ENCODE measurements at places on chromosomes 13 and 19. TPM values are rescaled to one million over a fixed set of nuclear protein-coding genes. Genes with fewer than 3 reads are reported as not detected.

Gene GPC6
- 8.4 TPM for total RNA-seq

GRCh38 chr13:85497652-85498051, 301.6 kb downstream of the SLITRK6 start:
- no peaks in the 10 kb centered on the region for H3K4me1 ChIP-seq
- DNase-seq = no peak
- H3K36me3 ChIP-seq = no peaks in the 10 kb centered on the region
- no peaks in the 10 kb centered on the region for H3K27me3 ChIP-seq
- no peak overlapping the region for H3K27ac ChIP-seq

DNA sequence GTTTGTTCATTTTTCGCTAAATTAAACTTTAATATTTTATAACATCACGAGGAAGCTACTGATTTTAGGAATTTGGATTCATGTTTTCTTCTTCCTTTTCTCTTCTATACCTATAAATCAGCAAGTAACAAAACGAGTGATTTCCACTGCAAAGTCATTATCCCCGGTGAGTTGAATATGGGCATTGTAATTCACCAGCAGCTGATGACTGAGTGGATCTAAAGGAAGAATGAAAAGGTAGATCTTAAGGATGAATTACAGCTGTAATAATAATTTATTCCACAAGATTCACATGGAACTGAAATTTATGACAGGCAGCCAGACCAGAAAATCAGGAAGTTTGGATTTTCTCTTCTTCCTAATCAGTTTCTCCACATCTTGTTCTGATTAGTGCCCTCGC, 111.4 kb downstream of the GPC6 start:
- no peak for DNase-seq
- no peak overlapping the region for H3K4me3 ChIP-seq
- no peaks in the 10 kb centered on the region for H3K27me3 ChIP-seq
- peaks cover 11% of the 10 kb centered on the region for H3K4me1 ChIP-seq
- H3K27ac ChIP-seq = no peak overlapping the region

DNA sequence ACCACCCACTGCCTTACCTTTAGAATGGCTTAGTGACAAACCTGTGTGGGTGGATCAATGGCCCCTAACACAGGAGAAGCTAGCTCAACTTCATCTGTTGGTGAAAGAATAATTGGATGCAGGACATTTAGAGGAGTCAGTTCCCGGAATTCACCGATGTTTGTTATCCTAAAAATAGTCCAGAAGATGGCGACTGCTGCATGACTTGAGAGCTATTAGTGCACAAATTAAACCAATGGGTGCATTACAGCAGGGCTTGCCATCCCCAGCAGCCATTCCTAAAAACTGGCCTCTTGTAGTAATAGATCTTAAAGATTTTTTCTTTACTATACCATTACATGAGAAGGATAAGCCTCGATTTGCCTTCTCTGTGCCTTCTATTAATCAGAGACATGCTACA, 46.8 kb upstream of the ZNF726 start:
- H3K4me1 ChIP-seq = no peaks in the 10 kb centered on the region
- no peak overlapping the region for H3K4me3 ChIP-seq
- peaks cover 26% of the 10 kb centered on the region for H3K36me3 ChIP-seq
- DNase-seq = no peak
- no peak overlapping the region for H3K27ac ChIP-seq

Gene GJB2
- 17.0 TPM for total RNA-seq

Gene NANOS3
- total RNA-seq = 2.8 TPM

Gene CACNA1A
- 23.2 TPM for total RNA-seq

Gene CAPNS1
- total RNA-seq = 510 TPM

Gene ZNF486
- 15.3 TPM for total RNA-seq

DNA sequence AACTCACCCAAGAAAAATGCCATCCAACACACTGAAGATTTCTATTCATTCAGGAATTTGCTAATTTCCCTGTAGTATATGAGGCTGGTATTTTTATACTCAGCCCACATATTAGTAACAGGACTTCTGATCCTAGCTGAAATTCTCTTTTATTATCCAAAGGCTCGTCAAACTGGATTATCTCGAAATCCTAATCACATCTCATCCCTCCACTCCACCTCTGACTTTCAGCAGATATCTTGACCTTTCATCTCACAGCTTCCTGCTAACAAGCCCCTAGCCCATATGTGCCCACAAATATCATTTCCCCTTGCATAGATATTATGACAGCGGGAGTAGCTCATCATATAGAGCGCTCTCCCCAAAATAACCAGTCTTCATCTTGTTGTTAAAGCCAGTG, 279.7 kb downstream of the FGF14 start:
- no peaks in the 10 kb centered on the region for H3K36me3 ChIP-seq
- no peak for DNase-seq
- peaks cover 12% of the 10 kb centered on the region for H3K27me3 ChIP-seq
- H3K4me1 ChIP-seq = no peaks in the 10 kb centered on the region

DNA sequence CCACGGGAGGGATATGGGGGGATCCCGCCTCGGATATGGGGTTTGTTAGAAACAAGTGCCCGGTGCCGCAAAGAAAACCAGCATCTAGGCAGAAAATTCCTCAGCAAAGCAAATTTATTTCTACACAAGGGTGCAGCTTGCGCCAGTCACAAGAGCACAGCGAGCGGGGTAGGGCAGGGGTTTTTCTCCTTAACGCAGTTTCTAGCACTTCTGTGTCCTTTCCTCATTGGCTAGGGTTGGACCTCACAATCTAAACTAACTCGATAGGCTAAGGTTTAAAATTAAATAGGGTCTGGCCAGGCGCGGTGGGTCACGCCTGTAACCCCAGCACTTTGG, 595 bp downstream of the ZNF440 start:
- H3K4me3 ChIP-seq = peak overlapping the region; percentile 93
- no peak for DNase-seq
- peak overlapping the region; percentile 85 for H3K27ac ChIP-seq
- peaks cover 7% of the 10 kb centered on the region for H3K4me1 ChIP-seq
- peaks cover 35% of the 10 kb centered on the region for H3K36me3 ChIP-seq

DNA sequence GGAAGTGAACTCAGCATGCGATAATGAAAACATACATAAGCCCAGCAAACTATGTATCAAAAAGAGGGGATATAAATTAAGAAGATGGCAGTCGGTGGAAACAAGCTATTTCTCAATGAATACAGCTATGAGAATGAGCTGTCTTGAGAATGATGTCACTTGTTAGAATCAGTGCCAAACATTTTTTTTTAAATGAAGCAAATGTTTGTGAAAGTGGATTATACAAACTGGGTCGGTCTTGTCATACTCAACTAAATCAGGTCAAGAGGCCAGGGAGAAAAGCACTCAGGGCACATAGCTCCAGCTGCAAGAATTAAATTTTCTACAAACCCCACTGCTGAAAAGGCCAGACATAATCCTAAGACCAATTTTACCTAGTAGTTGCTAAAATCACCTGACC, 1048.4 kb downstream of the SLITRK1 start:
- H3K4me1 ChIP-seq = no peaks in the 10 kb centered on the region
- H3K27me3 ChIP-seq = no peaks in the 10 kb centered on the region
- no peak for DNase-seq
- H3K36me3 ChIP-seq = no peaks in the 10 kb centered on the region
- H3K4me3 ChIP-seq = no peak overlapping the region
- no peak overlapping the region for H3K27ac ChIP-seq

- peaks cover 20% of the 10 kb centered on the region for H3K4me1 ChIP-seq
- DNase-seq = no peak
- H3K4me3 ChIP-seq = no peak overlapping the region
- H3K36me3 ChIP-seq = peaks cover 4% of the 10 kb centered on the region
- H3K27me3 ChIP-seq = no peaks in the 10 kb centered on the region
These were observed 103.6 kb downstream of the MBNL2 start for GRCh38 chr13:97325738-97326137.

- H3K4me1 ChIP-seq = peaks cover 9% of the 10 kb centered on the region
- no peak for DNase-seq
- H3K4me3 ChIP-seq = no peak overlapping the region
- no peak overlapping the region for H3K27ac ChIP-seq
- peaks cover 33% of the 10 kb centered on the region for H3K27me3 ChIP-seq
These were observed 4.1 kb upstream of the DLL3 start for GRCh38 chr19:39494661-39495060.

DNA sequence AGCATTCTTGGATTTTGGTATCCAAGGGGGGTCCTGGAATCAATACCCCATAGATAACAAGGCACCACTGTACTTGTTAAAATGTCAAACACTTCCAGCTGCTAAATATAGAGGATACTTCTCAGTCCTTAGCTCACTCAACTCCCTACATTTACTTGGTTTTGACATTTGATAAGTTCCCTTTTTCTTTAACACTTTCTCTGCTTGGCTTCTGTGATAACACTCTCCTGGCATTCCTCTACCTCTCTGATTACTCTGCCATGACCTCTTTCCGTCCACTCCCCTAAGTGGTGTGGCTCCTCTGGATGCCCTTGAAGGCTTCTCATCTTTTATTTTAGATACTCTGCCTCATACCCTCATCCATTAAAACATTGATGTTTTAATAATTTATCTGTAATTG, 65.2 kb downstream of the MICU2 start:
- no peak for DNase-seq
- no peaks in the 10 kb centered on the region for H3K27me3 ChIP-seq
- no peak overlapping the region for H3K4me3 ChIP-seq
- peak overlapping the region; percentile 5 for H3K27ac ChIP-seq
- H3K36me3 ChIP-seq = peaks cover 18% of the 10 kb centered on the region
- no peaks in the 10 kb centered on the region for H3K4me1 ChIP-seq

DNA sequence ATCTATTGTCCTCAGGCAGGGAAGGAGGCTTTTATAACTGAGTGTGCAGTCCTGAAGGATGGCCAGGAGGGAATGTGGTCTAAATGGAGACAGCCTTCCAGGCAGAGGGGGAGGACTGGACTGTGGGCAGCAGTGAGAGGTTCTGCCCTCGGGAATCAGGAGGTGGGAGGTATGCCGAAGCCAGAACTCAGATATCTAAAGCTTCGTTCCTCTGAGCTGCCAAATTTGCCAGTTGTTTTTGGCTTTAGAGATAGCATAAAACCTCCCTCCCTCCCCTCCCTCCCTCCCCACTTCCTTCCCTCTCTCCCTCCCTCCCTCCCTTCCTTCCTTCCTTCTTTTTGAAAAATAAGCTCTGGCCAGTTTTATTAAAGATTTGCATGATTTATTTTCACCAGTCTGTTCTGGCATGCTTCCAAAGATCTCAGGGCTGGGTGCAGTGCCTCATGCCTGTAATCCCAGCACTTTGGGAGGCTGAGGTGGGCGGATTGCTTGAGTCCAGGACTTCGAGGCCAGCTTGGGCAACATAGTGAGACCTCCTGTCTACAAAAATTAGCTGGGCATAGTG, 2.4 kb downstream of the MEDAG start:
- peaks cover 5% of the 10 kb centered on the region for H3K36me3 ChIP-seq
- H3K27ac ChIP-seq = no peak overlapping the region
- H3K27me3 ChIP-seq = peaks cover 55% of the 10 kb centered on the region

Gene RUBCNL
- total RNA-seq = 1.1 TPM

Gene ZNF222
- 6.7 TPM for total RNA-seq

DNA sequence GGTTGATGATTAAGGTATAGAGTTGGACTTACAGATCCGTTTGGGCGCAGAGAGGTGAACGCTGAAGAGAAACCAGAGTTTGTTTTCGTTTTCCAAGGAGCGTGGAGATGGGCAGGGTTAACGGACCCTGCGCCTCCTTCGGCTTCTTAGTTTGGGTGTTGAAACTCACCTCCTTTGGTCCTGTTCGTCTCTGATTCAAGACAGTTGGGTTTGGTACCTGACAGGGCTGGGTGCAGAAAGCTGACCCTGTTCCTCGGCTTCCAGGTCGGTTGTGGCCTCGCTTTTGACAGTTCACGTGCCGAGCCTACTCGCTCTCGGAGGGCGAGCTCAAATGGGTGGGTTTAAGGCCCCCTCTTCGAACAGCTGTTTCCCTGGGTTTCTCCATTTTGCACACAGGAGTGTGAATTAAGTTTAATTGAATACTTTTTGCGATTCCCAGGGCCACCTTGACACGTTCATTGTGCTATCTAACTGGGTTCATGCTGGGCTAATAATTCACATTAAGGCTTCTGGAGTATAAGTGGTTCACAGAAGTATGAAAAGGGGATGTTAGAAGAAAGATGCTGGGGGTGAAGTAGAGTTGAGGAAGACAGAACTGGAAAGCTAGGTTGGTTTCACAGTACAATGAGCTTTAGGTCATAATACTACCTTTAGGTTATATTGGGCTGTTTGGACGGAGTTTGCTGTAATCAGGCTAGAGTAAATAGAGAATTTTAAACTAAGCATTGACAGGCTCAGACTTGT, 638 bp downstream of the USPL1 start:
- no peak for DNase-seq
- no peaks in the 10 kb centered on the region for H3K27me3 ChIP-seq
- peaks cover 15% of the 10 kb centered on the region for H3K4me1 ChIP-seq

DNA sequence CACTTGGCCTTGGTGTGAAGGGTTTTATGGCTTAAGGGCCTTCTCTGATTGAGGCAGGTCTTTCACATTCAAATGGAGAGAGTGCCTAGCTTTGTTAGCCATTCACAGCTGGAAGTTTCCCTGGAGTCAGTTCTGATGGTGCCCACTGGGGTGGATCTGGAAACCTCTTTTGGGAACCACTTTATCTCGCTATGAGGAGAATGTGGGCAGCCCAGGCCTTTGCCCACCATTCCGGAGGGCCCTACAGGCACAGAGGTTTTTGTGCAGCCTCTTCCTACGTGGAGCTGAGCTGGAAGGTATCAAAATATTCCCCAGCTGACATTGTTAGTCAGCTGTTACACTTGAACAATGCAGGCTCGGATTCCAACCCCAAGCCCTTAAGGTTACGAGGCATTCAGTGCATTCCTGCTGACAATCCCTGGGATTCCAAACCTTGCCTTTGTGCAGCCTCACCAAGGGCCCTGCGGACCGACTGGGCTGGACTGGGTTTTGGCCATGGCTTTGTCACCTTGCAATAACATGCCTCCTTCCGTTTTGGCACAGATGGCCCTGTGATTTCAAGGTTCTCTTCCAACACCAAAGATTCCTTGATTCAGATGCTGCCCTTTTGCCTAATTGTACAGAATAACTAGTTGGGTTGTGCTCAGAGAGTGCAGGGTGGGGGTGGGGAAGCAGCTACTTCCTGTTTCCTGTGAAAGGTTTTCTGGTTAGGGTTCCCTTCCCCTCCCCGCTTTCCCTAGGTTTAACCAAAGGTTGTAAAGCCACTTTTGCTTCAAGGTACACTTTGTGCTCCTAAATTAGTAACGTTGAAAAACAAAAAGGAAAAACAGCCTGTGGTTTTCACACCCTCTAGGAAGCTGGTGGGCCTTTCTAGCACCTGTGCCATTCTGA, 27.0 kb downstream of the SAE1 start:
- H3K36me3 ChIP-seq = peaks cover 25% of the 10 kb centered on the region
- H3K4me1 ChIP-seq = peaks cover 36% of the 10 kb centered on the region
- DNase-seq = no peak
- H3K27me3 ChIP-seq = no peaks in the 10 kb centered on the region
- peak overlapping the region; percentile 79 for H3K27ac ChIP-seq
- peak overlapping the region; percentile 29 for H3K4me3 ChIP-seq

GRCh38 chr13:80359778-80360452, 19.0 kb upstream of the SPRY2 start:
- no peak overlapping the region for H3K4me3 ChIP-seq
- no peak for DNase-seq
- H3K27ac ChIP-seq = no peak overlapping the region
- H3K36me3 ChIP-seq = no peaks in the 10 kb centered on the region
- H3K27me3 ChIP-seq = no peaks in the 10 kb centered on the region

Measured in type B pancreatic cell (in vitro differentiated cells).